ENCODE measurements at places on chromosomes 13 and 19. TPM values are rescaled to one million over a fixed set of nuclear protein-coding genes. Genes with fewer than 3 reads are reported as not detected.

DNA sequence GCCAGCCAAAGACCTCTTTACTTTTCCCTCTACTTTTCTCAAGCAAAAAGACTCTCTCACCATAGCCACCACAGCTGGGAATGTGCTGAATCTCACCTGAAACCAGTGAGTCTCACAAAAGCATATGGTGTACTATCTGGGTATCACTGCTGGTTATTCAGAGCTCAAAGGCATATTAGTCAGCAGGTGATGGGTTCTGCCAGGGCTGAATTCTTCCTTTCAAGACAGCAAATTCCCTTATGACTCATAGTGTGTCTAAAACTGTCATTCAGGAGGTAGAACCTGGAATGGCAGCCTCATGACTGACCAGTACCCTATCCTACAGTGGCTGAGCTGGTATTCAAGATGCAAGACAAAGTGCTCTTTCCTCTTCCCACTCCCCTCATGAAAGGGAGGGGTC is 2859.1 kb downstream of the PCDH9 start:
- DNase-seq, result peak; percentile 79

The RFPL4A gene
- not detected for total RNA-seq

DNA sequence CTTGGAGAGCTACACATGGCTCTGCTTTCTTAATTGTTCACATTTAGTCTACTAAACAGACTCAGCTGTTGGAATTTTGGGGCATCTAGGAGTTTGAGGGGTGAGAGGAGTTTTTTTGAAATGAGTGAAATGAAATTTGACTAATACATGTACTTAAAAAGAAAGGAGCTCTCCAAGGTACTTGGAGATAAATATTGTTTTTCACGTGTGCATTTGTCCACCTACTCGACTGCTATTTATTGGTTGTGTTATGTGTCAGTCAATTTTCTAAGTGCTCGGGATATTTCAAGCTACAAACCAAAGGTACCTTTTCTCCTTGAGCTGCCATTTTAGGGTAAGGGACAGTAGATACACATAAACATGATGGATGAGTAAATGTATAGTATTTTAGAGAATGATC is 697.0 kb downstream of the LIG4 start:
- no peak for DNase-seq

- no peak for DNase-seq
These were observed 61.4 kb downstream of the MICU2 start for GRCh38 chr13:21542563-21542962.

- peak; percentile 87 for DNase-seq
These were observed at the start of gene ZNF805 for GRCh38 chr19:57240311-57241090. Gene ZNF805 (plus strand): TSS chr19:57240632. CDS start chr19:57240892, 260 bp downstream.

DNA sequence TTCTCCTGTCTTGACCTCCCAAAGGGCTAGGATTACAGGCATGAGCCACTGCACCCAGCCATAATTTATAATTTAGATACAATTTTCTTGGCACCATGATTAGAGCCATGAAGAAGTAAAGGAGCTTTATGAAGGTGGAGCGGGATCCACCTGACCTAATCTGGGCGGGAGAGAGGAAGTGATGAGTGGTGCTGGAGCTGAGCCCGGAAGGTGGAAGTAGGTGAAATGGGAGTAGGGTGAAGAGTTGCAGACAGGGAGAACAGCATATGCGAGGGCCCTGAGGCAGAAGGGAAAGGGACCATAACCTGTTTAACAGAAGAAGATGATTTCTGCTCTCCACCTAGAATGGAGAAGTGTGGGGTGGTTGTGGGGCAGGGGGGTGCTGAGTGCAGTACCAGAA is 4.2 kb downstream of the BLOC1S3 start:
- no peak for DNase-seq

The SIAH3 gene
- total RNA-seq, result 0.28 TPM

The SHD gene
- not detected for total RNA-seq

The LAIR1 gene
- total RNA-seq, result not detected

GRCh38 chr19:42508892-42509444 is 19.3 kb downstream of the CEACAM1 start:
- no peak for DNase-seq

GRCh38 chr19:18424890-18425514 is 5.8 kb downstream of the SSBP4 start:
- DNase-seq, result no peak

DNA sequence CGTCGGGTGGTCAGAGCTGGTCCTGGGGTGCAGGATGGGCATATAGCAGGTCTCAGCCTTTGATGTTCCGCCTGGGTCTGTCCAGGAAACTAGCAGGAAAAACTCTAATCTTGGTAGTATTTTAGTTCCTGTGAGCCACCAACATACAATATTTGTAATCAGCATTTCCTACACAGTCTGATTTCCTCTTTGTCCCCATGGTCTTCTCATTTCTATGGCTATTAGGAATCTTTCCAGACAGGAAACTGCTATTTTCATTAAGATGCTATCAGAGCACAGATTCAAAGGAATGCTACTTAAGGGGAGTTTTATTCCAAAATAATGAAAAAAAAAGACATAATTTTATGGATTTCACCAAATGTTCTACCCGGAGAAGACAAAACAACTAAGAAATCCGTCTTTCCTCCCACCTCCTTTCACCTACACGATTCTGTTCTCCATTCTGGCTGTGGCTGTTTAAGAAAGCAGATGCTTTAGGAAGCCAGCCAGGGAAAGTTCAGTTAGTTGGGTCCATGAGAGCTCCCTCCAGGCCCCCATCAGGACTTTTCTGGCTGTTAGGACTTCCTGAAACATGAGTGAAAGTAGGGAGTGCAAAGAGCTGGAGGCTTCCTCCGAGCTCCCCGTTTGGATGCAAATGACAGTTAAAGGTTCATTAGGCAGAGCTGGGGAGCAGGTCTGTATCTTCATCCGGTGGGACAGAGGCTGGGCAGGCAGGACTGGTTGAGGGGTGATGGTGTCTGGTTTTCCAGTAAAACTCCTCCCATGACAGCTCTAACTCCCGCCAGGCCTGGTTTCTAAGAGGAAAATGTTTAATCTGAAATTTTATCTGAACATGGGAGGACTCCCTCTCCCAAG is 36.3 kb downstream of the SHISA2 start:
- no peak for DNase-seq

All from foreskin keratinocyte (primary cell).